Activated CD4-positive, alpha-beta T cell treated with anti-CD3 and anti-CD28 coated beads for 4 hours (primary cell): ENCODE measurements at places on chromosomes 5 and 9.

GRCh38 chr9:129576546-129577543, 44.1 kb downstream of the C9orf50 start:
- DNase-seq, result no peak

DNA sequence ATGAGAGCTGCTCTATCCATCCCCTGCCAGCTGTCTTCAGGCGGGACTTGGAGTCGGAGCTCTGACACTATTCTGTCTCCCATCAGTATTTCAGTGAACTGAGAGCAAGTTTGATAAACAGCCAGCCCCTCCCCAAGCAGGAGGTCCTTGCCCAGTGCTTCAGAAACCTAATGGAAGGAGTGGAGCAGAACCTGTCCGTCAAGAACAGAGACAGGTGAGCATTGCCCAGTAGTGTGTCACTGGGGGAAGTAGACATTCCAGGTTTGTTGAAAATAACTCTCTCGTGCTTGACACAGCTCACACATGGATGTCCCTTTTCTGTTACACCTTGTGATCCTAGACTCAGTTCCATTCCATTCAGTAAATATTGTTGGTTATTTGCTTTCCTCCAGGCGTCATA, 13.2 kb upstream of the TLX3 start:
- DNase-seq, result no peak

GRCh38 chr5:117263231-117263630, 688.6 kb upstream of the SEMA6A start:
- no peak for DNase-seq

DNA sequence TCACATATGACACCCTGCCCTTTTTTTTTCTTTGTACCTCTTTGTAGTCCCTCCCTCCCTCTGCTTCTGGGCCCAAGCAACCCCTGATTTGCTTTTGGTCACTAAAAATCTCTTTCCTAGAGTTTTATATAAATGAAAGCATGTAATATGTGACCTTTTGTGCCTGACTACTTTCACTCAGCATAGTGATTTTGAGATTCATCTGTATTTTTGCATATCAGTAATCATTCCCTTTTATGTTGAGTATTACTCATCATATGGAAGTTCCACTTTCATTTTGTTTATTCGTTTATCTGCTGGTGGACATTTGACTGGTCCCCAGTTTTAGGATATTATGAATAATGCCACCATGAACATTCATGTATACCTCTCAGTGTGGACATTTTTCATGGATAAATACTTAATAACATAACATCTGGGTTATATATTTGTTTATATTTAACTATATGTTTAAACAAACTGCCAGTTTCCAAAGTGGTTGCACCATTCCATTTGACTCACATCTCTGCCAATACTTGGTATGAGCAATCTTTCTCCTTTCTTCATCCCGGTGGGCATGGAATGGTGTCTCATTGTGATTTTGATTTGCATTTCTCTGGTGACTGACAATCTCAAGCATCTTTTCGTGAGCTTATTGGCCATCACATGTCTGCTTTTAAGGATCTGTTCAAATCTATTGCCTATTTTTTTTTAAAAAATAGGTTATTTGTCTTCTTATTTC, 115.7 kb upstream of the S1PR3 start:
- DNase-seq, result no peak

DNA sequence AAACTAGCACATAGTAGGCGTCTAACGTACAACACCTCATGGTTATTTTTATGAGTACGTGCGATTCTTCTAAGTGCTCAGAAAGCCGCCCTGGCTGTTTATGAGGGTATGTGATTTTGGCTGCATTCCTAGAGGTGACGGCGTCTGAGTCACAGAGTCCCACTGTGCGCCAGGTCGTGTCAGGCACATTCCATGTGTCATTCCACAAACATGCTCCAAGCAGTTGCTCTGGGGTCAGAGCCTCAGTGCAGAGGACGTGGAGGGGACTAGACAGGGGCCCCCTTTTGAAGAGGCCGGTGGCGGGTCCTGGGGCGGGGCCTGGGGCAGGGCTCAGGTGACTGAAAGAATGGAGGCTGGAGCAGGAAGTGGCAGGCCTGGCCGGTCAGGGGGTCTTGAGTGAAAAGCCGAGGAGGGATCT, 51.9 kb downstream of the NEK6 start:
- DNase-seq, result no peak

DNA sequence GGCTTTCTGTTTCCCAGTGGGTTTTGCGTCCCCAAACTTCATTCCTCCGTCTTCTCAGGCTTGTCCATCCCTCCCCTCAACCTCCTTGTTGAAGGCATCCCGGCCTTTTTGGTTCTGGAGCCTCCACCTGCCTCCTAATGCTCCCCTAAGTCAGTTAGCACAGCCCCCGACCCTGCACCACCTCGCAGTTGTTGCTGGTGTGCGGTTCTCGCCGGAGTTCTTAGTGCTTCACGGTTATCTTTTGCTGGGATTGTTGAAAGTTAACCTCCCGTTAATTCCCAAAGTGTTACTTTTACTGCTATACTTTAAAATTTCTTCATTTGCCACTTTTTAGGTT, 447 bp downstream of the UBLCP1 start:
- DNase-seq, result no peak

GRCh38 chr5:36311956-36312355, 10.3 kb upstream of the RANBP3L start:
- no peak for DNase-seq

- no peak for DNase-seq
Observed at GRCh38 chr5:154301726-154302125, 111.2 kb downstream of the GALNT10 start.

GRCh38 chr9:34493972-34494535, 28.7 kb downstream of the ENHO start:
- no peak for DNase-seq

- DNase-seq, result no peak
Observed at GRCh38 chr5:135996611-135997010, 32.2 kb upstream of the TGFBI start.

- DNase-seq, result no peak
Observed at GRCh38 chr9:71681104-71681707, 87.1 kb downstream of the CEMIP2 start.

- no peak for DNase-seq
Observed at GRCh38 chr9:127290561-127291065, 26.0 kb downstream of the GARNL3 start.

GRCh38 chr5:42992088-42992879, 47.8 kb downstream of the ANXA2R start:
- peak; percentile 68 for DNase-seq

- no peak for DNase-seq
Observed at GRCh38 chr5:159956074-159956473, 39.8 kb downstream of the ADRA1B start.

DNA sequence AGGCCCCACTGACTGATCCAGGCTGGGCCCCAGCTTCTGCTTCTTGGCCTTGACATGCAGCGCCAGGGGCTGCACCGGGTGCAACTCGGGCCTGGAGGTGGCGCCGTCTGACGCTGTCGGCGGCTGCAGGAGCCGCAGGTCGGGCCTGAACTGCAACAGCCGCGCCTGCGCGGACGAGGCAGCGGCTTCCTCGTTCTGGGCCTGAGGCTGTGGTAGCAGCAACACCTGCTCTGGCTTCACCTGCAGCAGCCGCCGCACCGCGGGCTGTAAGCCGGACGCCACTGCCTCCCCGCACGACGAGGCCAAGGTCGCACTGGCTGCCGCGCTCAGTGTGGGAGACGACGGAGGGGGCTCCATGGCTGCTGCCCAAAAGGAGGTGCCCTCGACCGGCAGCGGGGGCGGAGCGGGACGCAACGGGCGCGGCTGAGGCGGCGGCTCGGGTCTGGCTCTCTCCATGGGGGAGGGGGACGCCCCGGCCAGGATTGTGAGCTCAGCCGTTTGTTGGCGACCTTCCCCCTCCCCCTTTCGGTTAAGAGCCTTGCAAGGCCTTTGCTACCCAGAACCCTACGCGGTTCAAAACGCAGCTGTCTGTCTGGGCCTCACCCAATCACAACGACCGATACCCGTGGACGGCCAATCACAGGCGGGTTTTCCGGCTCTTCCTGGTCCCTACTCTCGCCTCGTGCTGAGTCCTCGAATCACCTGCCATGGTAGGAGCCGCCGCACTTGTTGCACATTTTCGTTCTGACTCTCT, 438 bp downstream of the SOX30 start:
- DNase-seq, result peak; percentile 82

DNA sequence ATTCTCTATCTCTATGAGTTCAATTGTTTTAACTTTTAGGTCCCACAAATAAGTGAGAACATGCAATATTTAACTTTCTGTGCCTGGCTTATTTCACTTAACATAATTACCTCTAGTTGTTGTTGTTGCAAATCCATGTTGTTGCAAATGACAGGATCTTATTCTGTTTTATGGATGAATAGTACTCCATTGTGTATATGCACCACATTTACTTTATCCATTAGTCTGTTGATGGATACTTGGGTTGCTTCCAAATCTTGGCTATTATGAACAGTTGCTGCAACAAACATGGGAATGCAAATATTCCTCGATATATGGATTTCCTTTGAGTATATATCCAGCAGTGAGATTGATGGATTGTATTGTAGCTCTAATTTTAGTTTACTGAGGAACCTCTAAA, 36.3 kb downstream of the MEGF9 start:
- no peak for DNase-seq

DNA sequence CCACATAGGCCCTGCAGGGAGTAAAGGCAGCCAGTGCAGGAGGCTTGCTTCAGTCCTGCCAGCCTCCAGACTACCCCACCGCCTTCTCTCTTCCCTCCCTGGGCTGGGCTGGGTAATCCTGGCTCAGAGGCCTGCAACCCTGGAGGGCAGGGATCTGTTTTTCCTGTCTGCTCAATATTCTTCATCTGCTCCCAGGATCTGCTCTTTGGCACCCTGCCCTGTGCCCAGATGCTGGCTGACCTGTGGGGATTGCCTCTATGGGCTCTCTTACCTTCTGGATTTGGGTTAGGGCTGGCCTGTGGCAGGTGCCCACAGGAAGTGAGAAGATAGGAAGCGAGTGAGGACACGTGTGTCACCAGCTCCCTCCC, 7.3 kb upstream of the ANGPTL2 start:
- no peak for DNase-seq

GRCh38 chr5:44387921-44388320, 1.3 kb downstream of the FGF10 start:
- no peak for DNase-seq

- no peak for DNase-seq
Observed at GRCh38 chr5:120917214-120917758, 453.2 kb downstream of the PRR16 start.

DNA sequence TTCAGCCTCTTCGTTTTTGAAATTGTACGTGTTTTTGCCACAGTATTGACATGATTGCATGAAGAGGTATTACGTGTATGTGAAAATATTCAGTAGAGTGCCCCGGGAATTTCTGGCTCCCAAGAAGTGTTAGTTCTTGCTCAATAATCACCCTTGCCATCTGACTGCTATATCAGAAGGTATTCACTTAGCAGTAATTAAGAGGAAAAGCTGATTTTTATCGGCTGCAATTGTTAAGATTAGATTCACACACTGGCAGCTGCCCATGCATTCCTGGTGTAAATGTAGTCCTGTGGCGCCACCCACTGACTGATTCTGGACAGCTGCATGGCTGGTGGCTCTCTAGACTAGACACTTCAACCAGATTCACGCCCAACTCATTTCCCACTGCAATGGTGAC, 440.1 kb upstream of the ADAMTS16 start:
- DNase-seq, result no peak

- no peak for DNase-seq
Observed at GRCh38 chr9:80231318-80232236, 659.8 kb downstream of the TLE4 start.

- DNase-seq, result no peak
Observed at GRCh38 chr5:170249355-170249754, 16.6 kb downstream of the C5orf58 start.
